ENCODE measurements at places on chromosomes 13 and 19.
A peak's percentile ranks its signal among the peaks of the same experiment; 100 is the strongest.

DNA sequence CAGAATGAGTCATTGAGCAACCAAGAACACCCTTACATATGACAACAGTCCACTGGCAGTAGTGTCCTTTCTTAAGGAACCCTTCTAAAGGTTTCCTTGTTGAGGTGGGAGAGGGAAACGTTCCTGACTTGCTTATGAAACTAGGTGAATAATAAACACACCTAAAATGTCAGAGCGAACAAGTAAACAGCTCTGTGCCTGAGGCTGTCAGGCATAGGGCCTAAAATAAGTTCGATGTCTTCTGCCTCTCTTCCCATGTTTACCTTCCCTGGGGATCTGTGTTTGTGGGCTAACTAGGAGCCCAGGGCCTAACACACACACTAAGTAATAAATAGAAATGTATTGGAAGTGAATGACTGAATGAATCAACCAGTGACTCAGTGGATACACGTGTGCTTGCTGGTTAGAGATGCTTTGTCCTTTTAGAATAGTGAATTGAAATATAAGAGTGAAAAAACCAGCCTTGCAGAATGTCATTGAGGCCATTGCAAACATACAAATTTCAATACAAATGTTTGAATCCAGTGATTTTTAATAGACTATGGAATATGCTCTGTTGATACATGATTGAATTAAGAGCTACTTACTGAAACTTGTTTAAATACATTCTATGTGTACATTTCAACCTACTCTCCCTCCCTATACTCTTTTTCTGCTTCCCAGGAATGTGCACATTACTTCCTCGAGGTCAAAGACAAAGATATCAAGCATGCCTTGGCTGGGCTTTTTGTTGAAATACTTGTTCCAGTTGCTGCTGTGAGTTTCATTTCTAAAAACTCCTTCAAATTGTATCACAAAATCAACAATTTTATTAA is 102.9 kb downstream of the FRY start:
- no peak for DNase-seq

- no peak for DNase-seq
Observed at GRCh38 chr13:83214452-83214851, 667.8 kb downstream of the SLITRK1 start.

GRCh38 chr19:29908963-29909944 is 32.8 kb upstream of the URI1 start:
- no peak for DNase-seq

DNA sequence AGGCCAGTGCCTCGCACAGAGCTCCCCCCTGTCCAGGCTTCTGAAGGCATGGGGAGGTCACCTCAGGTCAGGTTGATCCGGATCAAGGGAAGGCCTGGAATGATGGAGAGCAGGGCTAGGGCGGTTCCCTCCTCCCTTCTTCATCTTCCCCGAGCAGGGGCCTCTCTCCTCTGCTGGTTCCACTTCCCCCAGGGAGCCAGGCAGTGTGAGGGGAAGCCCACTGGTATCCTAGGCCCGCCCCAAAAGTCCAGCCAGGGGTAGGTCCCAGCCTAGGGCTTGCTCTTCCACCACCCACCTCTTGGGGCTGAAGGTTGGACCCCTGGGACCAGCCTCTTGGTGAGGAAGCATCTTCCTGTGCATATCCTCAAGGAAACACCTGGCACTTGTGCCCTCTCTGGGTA is 16.4 kb upstream of the PRR19 start:
- DNase-seq: no peak

DNA sequence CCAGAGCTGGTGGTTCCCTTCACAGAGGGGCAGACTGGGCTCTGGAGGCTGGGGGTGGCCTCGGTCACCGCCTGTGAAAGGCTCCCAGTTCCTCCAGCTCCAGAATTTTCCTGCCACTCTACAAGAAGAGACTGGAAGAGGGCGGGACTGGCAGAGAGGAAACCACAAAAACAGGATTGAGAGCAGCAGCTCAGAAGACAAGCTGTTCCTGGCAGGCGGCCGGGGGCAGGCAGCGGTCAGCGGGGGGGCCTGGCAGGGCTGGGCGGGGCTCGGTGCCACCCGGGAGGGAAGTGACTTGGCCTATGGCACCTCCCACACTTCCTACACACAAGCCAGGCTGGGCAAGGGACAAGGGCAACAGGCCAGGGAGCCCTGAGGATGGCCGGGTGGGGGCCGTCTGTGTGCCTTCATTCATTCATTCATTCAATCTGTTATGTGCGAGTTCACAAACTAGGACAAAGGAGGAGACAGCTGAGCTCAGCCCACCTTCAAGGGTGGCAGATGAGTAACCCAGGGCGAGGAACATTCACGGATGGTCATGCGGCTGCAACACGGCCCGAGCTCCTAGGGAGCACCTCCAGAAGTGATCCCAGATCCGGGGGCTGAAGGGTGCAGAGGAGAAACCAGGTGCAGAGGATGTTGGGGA is 16.9 kb upstream of the BTBD2 start:
- DNase-seq: peak; percentile 53

GRCh38 chr19:42229855-42230351 is 9.8 kb downstream of the ZNF526 start:
- no peak for DNase-seq

- no peak for DNase-seq
Observed at GRCh38 chr19:3122512-3122870, 13.3 kb upstream of the GNA15 start.

GRCh38 chr19:22446605-22447004 is 24.5 kb upstream of the ZNF98 start:
- no peak for DNase-seq

DNA sequence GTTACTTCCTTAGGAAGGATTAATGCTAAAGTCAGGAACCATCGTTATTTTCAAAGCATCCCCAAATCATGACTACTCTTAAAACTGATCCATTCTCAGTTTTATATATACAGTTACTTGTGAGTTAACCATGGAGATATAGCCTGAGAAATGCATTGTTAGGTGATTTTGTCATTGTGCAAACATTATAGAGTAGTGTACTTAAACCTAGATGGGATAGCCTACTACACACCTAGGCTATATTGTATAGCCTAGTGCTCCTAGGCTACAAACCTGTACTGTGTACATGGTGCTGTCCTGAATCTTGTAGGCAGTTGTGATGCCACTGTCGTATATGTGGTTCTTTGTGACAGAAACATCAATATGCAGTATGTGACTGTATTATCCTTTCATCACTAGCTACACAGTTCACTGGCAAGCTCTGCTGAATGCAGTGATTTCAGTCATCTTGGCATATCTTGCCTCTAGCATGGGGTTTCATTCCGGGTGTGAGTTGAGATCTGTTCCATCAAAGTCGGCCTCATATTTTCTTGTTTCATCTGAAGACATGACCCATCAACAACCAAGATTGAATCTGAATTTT is 45.3 kb downstream of the CDK8 start:
- no peak for DNase-seq

DNA sequence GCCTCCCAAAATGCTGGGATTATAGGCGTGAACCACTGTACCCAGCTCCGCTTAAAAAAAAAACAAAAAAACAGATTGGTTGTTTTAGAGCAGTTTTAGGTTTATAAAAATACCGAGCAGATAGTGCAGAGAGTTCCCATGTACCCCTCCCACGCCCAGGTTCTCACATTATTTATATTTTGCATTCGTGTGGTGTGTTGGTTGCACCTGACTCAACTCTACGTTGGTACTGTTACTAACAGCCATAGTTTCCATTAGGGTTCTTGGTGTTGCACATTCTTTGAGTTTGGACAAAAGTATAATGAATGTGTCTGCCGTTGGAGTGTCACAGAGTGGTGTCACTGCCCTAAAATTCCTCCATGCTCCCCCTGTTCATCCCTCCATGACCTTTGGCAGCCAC is 29.1 kb downstream of the MYO9B start:
- no peak for DNase-seq

GRCh38 chr13:37640499-37640898 is 41.9 kb upstream of the POSTN start:
- no peak for DNase-seq

- DNase-seq: no peak
Observed at GRCh38 chr13:100883453-100883852, 208.9 kb upstream of the TMTC4 start.

DNA sequence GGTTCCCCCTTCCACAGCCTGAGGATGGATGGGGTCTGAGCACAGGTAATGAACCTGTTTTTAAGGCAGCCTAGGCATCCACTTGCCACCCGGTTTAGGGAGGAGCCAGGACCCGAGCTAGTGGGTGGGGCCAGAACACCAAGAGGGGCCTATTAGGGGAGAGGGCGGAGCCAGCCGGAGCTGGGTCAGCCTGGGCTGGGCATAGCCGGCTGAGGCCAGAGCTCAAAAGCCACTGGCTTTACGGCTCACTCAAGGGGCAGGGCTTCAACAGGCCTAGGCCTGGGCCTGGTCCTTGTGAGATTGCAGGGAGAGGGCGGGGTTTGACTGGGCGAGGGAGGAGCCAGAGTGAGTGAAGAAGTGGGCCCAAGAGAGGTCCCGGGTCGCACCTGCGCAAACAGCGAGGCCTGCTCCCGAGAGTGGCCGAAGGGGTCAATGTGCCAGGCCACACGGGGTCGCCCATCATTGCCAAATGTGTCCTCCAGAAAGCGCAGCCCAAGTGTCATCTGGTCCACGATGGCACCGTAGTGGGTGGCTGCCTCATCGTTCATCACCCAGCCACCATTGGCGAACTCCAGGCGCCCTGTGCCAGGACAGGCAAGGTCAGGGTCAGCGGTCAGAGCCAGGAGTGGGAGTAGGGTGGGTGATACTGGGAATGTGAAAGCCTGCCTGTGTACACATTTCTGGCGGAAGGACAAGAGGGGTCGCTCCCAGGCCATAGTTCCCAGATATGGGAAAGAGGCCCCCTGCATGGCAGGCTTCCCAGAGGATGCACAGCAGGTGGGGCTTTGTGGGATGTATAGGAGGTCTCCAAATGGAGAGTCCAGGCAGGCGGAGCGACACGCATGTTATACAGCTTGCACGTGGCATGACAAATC is 1.9 kb downstream of the MAN2B1 start:
- no peak for DNase-seq

- no peak for DNase-seq
Observed at GRCh38 chr13:28044608-28045007, 55.8 kb downstream of the FLT3 start.

DNA sequence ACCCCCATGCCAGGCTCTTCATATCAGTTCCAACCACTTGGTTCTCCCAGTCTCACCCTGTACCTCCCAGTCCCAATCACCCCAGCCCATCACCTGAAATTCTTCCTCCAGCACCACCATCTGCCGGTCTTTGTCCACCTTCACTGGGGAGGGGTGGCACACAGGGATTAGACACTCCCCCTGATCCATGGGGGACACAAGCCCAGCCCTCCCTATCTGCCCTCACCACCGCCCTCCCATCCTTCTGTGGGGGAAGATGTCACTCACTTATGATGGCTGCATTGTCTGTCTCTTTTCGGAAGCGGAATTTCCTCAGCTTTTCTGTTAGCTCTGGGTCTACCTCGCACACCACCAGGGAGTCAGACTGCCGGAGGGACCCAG is 685 bp downstream of the GMFG start:
- DNase-seq: no peak

DNA sequence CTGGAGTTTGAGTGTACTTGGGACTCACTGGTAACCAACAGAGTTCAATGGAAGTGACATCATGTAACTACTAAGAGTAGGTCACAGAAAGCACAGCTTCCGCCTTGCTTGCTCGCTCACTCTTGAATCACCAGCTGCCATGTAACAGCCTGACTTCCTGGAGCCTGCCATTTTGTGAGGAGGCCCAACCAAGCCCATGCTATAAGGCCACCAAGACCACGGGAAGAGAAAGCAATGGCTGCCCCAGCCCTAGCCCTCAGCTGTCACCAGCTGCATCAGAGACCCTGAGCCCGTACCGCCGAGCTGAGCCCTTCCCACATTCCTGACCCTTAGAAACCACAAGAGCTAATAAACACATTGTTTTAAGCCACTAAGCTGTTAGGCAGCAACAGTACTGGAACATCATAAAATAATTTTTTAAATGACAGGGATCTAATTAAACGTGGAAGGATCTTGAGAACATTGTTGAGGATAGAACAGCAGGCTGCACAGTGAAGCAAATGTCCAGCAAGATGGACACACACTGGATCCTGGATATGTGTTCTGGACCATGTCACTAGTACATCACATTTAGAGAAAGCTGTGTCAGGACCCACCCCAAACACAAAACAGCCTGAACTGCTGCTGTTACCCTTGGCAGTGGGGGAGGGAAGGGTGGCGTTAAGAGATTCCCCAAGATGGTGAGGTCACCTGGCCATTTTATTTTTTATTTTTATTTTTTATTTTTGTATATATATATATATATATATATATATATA is 21.7 kb upstream of the LDLR start:
- no peak for DNase-seq

DNA sequence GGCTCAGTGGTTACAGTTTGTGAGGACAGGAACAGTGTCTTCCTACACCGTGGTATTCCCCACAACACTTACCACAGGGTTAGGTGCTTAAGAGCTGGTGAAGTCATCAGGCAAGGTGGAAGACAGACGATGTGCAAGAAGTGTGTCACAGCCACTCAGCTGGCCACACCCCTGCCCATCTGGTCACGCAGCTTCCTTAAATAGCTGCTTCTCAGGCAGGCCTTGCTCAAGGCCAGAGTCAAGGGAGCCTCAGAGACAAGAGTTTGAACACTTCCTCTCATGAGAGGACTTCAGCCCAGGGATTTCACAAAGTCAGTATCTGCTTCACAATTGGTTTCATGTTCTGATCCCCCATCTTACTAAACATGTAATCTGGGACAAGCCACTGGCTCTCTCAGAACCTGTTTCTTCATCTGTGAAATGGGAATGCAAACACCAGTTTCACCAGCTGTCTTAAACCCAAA is 80.3 kb upstream of the FRY start:
- peak; percentile 59 for DNase-seq

DNA sequence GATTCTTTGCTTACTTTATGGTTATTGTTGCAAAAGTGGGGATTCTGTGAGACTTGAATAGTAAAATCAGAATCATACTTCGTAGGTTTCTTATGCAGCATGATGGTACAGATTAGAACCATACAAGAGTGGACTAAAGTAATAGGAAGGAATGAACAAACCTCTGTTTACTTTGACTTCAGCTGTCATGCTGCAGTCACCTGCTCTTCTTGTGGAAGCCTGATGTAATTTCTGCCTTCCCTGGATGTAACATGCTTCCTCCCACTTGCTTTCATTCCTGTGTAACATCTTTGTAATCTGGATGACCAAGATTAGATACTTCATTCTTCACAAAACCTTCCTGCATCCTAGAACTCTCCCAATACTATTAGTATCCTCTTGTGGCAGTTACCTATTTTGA is 235.0 kb downstream of the PCCA start:
- no peak for DNase-seq

GRCh38 chr13:80498433-80498832 is 157.5 kb upstream of the SPRY2 start:
- no peak for DNase-seq

GRCh38 chr13:27339299-27339698 is 68.7 kb downstream of the RASL11A start:
- DNase-seq: peak; percentile 3

- no peak for DNase-seq
Observed at GRCh38 chr13:28327373-28328270, 167.3 kb downstream of the FLT1 start.

GRCh38 chr13:22278336-22278929 is 607.6 kb downstream of the FGF9 start:
- no peak for DNase-seq
